Stimulated activated CD4-positive, alpha-beta T cell treated with anti-CD3 and anti-CD28 coated beads, TNF-alpha, amount 100 ng/mL, for 4 hours (primary cell): ENCODE measurements at places on chromosomes 6 and 20.

- DNase-seq = no peak
Measured at GRCh38 chr6:120260636-120261035, 911.1 kb upstream of the MAN1A1 start.

GRCh38 chr6:145883263-145883662 lies 68.7 kb upstream of the FBXO30 start:
- no peak for DNase-seq

- no peak for DNase-seq
Measured at GRCh38 chr20:38412877-38413577, 22.1 kb downstream of the SNHG17 start.

DNA sequence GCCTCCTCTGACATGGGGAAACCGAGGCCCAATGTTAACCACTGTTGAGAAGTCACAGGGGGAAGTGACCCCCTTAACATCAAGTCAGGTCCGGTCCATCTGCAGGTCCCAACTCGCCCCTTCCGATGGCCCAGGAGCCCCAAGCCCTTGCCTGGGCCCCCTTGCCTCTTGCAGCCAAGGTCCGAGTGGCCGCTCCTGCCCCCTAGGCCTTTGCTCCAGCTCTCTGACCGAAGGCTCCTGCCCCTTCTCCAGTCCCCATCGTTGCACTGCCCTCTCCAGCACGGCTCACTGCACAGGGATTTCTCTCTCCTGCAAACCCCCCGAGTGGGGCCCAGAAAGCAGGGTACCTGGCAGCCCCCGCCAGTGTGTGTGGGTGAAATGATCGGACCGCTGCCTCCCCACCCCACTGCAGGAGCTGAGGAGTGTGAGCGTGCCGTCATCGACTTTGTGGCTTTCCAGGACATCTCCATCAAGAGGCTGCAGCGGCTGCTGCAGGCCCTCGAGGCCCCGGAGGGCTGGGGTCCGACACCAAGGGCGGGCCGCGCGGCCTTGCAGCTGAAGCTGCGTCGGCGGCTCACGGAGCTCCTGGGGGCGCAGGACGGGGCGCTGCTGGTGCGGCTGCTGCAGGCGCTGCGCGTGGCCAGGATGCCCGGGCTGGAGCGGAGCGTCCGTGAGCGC lies 1.6 kb downstream of the TNFRSF6B start:
- no peak for DNase-seq

DNA sequence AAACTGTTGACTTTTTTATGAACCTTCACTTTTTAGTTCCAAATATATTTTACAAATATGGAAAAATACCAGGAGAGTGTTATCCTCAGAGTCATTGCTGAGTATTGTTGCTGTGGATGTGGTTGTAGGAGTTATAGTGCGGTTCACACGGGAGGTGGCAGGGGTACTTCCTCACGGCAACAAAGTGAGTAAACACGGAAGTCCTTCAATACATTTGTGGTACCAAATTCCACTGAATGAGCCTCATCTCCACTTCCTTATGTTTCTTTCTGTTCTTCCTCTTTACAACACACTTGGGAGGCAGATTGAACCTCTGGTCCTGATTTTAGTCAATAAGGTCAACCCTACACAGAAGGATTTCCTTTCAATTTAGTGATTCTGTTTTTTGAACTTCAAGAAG lies 371.8 kb downstream of the BTBD3 start:
- DNase-seq = no peak

DNA sequence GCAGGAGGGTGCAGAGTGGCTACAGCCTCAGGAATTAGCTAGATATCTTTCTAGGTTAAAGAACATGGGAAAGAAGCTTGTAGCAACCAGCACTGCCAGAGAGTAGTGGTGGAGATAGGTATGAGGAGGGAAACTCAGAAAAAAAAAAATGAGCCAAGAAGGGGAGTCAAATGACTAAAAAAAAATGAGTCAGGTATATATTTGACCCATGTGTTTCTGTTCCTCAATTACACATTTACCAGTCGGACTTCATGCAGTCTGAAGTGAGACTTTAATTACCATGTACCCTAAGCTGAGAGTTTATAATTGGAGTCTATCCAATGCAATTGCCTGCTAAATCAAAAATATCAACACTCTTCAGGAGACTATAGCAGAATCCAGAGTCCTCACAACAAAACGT lies 964.6 kb downstream of the HACE1 start:
- DNase-seq = no peak

DNA sequence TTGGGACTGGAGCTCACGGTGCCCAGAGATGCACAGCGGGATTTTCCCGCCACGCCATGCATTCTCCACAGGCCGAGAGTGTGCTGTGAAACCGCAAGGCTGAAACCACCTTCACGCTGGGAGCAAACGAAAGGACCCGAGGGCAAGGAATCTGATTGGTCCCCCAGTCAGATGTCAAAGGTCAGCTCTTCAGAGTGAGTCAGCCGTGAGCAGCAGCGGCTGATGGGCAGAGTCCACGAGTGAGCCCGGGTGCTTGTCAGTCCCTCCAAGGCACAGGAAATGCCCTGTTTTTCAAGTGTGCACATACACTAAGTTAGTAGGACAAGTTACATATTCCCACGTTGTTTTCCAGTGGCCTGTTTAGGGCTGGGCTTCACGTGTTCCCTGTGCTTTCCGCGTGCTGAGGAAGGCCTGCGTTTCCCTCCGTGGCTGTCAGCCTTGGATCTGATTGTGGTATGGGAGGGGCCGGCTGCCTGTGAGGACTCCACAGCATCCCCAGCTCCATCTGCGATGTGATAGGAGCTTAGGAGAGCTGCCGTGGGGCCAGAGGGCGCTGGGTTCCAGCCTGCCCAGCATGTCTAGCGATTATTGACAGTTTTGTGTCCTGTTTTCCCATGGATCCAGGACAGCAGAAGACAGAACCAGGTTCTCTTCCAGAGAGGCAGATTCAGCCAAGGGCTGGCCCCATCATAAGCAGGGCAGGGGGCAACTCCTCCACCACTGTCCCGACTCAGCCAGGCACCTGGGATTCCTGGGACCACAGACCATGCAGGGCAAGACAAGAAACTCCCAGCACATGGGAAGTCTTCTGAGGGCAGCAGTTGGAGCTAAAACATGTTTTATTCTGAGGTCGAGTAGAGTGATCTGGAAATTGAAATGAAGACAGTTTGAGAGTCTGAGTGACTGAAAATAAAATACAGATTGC lies 38.2 kb upstream of the FRMD1 start:
- DNase-seq = no peak

GRCh38 chr6:99458319-99458718 lies 33.2 kb upstream of the PNISR start:
- DNase-seq = no peak

DNA sequence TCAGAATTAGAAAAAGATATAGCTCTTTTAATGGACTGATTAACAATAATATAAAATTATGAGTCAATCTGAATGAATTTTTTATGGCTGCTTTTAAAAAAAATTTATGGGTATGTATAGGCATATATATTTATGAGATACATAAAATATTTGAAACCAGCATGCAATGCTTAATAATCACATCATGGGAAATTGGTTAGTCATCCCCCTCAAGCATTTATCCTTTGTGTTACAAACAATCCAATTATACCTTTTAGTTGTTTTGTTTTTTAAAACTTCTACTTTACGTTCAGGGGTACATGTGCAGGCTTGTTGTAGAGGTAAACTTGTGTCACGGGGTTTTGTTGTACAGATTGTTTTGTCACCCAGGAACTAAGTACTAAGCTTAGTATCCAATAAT lies 63.4 kb upstream of the HMGCLL1 start:
- no peak for DNase-seq

DNA sequence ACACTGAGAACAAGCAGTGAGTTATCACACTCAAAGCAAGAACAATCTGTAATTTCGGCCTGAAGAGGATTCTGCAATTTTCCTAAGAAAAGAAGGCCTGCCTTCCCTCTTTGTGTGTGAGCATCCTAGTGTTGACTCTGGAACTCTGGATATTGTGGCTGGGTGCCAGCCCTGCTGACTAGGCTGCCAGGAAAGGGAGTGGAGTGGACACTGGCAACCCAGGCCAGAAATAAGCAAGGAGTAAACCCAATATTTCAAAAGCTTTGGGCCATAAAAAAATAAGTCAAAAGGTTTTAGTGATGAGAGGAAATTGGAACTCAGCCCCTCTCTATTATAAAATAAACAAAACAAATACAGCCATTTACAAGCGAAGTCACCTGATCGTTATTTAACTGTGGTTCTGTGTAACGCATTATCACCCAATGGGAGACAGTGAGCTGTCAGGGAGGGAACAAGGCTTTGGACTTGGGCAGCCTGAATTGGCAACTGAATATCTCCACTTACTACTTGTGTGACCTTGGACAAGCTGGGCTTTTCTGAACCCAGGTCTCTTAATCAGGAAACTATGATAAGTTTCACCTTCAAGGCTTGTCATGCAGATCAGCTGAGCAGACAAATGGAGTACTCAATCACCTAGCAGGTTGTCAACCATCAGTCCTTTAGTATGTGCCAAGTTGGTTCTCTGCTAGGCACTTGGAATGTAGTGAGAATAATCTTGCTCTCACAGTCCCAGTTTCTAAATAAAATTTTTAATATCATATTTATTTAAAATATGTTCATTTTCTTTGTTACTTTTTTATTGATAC lies 196.2 kb downstream of the PAX1 start:
- DNase-seq = no peak

- no peak for DNase-seq
Measured at GRCh38 chr20:55232647-55233046, 757.3 kb downstream of the DOK5 start.

- DNase-seq = no peak
Measured at GRCh38 chr20:40941133-40941610, 87.5 kb upstream of the TOP1 start.
